ENCODE measurements at places on chromosomes 2 and 18.

DNA sequence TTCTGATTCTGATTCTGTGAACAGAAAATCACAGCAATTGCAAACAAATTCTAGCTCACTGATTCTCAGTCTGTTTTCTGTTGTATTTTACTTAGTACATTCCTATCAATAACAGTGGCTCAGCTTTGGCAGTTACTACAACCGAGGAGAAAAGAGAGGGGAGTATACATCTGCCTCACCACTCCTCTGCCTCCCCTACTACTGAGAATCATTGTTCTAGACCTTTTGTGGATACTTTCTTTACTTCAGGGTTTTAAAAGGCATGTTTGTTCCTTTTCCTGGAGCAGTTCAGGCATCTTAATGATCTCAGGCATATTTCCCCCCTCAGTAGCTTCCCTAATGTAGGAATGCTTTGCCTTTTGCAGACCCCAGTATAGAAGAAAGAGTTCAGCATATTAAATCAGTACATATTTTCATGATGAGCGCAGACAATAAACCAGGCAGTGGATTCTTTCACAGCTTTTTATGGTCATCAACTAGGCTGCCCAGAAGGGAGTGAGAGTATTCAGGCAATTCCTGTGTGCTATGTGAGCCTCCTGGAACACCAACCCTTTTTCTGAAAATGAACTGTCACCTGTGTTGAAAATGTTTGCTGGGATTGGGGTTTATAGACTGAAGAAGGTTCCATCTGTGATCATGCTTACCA is 10.3 kb downstream of the STAMBP start:
- no peak for DNase-seq

DNA sequence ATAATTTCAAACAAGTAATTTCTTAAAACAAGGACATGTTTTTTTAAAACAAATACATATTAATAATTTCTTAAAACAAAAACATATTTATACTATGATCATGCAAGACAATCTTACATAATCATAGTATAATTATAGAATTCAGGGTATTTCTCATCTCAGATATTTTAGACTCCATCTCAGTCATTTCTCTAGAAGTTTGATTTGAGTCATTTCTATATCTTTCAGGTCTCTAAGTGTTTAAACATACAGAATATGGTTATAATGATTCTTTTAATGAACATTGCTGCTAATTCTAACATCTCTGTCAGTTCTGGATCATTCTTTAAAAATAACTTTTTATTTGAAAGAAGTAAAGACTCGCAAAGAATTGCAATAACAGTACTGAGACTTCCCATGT is 154.2 kb upstream of the KYNU start:
- no peak for DNase-seq

DNA sequence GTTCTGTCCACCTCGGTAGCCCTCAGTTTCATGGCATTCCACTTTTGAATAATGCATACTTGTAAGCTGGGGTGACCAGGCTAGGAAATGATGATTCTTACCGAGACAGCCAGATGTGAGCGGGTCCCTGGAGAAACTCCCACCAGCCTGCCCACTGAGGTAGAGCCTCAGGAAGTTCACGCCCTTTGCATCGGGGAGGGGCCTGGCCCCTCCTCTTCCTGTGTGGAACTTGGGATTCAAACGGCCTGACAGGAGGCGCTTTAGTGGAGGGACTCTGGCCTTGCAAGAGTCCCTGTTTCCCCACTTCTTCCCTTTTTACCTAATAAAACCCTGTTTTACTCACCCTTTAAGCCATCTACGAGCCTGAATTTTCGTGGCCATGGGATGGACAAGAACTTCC is 44.6 kb downstream of the MRO start:
- no peak for DNase-seq

GRCh38 chr18:70188113-70188512 is 17.4 kb downstream of the RTTN start:
- DNase-seq, result no peak

- DNase-seq, result no peak
Measured at GRCh38 chr2:39107156-39107555, 13.7 kb downstream of the SOS1 start.

GRCh38 chr2:101232770-101233169 is 19.9 kb upstream of the CNOT11 start:
- no peak for DNase-seq

- no peak for DNase-seq
Measured at GRCh38 chr2:191676790-191677645, 918 bp upstream of the NABP1 start.

- no peak for DNase-seq
Measured at GRCh38 chr2:237865623-237866041, 6.2 kb downstream of the RAMP1 start.

DNA sequence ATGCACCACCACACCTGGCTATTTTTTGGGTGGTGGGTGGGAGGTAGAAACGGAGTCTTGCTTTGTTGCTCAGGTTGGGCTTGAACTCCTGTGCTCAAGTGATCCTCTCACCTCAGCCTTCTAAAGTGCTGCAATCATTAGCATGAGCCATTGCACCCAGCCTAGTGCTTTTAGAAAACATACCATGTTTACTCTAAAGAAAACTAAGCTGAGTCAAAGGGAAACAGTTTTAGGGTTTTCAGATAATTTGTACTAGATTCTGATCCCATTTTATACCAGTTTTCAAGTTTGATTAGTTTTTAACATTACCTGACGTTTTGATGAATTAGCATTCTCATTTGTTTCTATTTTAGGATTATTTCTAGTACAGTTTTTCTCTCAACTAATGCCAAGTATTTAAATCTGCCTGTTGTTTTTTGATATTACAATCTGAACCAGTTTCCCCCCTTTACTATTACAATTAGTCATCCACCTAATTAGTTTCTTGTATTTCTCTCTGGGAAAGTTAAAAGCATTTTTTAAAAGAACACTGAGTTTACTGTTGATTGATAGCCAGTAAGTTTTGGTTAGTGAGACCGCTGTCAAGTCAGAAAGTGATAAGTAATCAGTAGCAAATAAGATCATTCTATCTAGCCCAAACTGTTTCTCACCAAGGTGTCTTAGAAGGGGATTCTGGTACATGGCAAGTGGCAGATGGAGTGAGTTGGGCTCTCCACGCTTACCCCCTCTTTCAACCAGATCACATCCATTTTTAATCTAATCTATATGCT is 24.2 kb upstream of the TBR1 start:
- DNase-seq, result no peak

GRCh38 chr18:3395466-3395865 is 54.5 kb upstream of the TGIF1 start:
- DNase-seq, result no peak

DNA sequence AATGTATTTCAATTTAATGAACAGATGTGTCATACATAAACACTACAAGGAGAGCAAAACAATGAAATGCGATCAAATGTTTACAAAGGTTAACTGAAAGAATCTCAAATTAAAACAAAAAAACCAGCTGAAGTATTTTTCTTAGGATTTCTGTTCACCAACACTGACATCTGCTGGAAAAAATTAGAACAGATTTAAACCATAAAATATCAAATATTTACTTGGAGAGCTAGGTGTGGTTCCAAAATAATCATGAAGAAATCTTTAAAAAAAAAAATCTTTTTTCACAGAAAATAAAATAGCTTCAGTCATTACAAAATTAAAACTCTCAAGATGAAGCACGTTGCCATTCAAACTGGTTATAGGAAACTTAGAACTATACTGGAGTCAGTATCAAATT is 13.8 kb downstream of the MMADHC start:
- DNase-seq, result no peak

DNA sequence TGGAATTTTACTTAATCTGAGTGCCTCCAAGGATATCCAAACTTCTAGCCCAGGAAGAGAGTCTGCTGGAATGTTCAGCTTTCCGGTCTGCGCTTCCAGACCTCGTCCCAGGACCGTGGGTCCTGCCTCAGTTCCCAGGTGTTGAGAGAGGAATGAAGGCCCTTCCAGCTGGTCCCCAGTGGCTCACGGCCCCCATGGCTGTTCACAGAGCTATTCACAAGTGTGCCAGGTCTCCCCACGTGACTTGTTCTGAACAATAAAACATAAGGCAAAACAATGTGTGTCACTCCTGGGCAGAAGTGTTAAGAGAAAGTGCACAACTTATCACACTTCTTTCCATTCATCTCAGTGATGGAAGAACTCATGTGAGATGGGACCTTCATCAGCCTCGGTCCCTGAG is 20.1 kb upstream of the TEX51 start:
- no peak for DNase-seq

DNA sequence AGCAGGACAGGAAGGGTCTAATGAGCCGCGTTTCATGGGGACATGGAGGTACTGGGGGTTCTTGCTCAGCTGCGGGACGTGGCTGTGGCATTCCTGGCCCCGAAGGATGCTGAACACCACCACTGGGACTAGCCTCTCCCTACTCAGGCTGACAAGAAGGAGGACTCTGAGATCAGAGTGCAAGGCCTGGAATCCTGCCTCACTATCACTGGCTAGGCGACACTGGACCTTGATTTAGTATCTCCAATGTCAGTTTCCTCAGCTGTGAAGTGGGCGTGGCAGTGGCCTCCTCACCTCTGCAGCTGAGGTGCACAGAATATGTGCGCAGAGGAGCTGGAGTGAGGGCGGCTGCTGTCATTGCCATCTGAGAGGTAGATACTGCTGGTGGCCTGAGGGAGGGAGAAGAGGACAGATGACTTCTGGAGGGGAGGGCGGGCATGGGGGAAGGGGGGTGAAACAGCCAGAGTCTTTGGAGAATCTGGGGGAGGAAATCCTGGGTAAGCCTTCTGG is 157.8 kb upstream of the CAPN13 start:
- no peak for DNase-seq

Data from effector CD8-positive, alpha-beta T cell (primary cell).